Retinal pigment epithelial cell (primary cell): ENCODE measurements at places on chromosomes 5 and 9.

GRCh38 chr9:36738318-36738976 is 165.8 kb downstream of the MELK start:
- no peak for DNase-seq

DNA sequence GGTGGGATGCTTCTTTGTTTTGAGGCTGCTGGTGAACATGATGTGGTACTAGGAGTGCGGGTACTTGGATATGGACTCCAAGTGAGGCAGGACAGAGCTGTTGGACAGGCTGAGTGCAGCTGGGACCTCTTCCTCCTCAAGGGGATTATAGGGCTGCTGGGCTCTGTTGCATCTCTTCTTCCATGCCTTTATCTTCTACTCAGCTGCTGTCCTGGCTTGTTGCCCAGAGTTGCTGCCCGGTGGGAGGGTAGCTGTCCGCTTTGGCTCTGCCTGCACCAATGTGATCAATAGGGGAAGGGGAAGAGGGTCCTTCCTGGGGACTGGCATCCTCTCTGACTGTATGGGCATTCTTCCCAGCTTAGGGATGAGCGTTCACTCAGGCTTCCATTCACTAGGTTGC is 1217.9 kb upstream of the ACO1 start:
- DNase-seq, result no peak

DNA sequence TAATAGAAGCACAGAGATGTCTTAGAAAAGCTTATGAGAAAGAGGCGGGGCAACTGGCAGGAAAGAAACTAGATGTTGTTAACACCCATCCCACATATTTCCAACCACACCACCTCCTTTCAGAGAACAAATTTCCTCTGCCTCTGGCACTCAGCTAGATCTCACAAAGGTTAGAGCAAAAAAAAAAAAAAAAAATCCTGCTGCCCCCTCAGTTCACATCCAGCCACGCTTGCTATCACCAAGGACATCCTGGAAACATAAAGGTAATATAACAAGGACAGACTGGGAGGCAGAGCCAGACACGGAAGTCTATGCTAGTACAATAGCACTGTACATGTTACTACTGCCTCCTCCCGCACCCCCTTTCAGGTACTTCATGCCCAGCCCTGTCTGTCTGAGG is 238.0 kb upstream of the PTGER4 start:
- no peak for DNase-seq

GRCh38 chr9:88980740-88981203 is 10.5 kb upstream of the S1PR3 start:
- DNase-seq, result peak; percentile 12

DNA sequence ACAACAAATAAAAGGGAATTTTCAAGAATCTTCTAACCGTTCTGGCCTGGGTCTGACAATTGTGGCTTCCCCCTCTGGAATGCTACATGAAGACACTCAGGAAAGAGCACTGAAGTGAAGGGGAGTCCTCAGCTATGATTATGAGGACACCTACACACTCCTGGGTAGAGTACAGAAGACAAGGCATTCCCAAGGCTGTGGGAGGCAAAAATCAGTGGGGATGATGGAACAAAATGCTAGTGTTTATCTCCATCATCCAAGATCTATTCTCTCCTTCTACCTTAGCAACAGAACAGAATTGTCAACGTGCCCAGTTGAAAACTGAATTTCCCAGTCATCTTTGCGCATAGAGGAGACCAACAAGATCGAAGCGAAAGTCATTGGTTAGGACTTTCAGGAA is 130.1 kb upstream of the LARP1 start:
- DNase-seq, result no peak

DNA sequence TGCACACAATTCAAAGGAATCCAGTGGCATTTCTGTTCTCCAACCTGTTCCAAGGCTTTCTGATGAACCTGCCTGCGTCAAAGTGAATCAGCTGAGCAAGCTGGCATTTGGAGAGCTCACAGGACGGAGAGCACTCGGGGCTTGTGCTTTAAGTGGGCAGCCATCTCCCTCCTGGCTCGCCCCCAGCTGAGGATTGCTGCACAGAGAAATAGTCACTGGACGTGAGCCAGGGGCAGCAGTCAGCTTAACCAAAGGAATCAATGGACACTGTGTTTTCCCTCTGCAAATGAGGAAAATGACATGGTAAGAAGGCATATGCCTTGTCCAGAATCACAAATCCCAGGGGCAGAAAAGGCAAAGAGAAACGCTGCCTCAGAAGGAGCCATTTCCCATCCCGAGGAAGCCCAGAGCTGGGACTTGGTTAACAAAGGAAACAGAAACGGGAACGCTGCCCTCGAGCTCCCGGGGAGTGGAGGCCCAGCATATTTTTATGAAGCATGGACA is 299.4 kb downstream of the ZSWIM6 start:
- peak; percentile 96 for DNase-seq

GRCh38 chr5:78295035-78295961 is 800 bp upstream of the AP3B1 start:
- peak; percentile 15 for DNase-seq

- DNase-seq, result peak; percentile 78
These were observed 32.7 kb upstream of the DMRTA1 start for GRCh38 chr9:22413884-22414283.

- DNase-seq, result no peak
These were observed 76.8 kb downstream of the MACROH2A1 start for GRCh38 chr5:135322271-135322670.

DNA sequence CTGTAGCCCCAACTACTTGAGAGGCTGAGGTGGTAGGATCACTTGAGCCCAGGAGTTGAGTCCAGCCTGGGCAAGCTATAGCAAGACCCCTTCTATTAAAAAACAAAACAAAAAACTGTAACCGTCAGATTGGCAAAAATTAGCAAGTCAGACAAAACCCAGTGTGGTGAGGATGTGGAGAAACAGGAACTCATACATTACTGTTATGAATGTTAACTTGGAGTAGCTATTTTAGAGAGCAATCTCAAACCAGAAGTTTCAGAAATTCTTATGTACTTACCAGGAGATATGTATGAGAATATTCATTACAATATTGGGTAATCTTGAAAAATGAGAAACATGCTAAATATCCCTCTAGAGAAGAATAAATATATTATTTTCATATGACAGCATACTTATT is 120.3 kb downstream of the INVS start:
- no peak for DNase-seq
